ENCODE measurements at places on chromosomes 16 and 17. TPM values are rescaled to one million over a fixed set of nuclear protein-coding genes. Genes with fewer than 3 reads are reported as not detected.

- DNase-seq = no peak
Observed at GRCh38 chr16:35734728-35735402, 2275.5 kb downstream of the TP53TG3F start.

CDH3 gene
- total RNA-seq = 3.8 TPM

P2RX5 gene
- not detected for total RNA-seq

ENPP7 gene
- not detected for total RNA-seq

GRCh38 chr17:74953134-74953687 is 17.5 kb downstream of the OTOP3 start:
- DNase-seq = no peak

GRCh38 chr17:47295037-47295873 is 28.5 kb upstream of the EFCAB13 start:
- DNase-seq = peak; percentile 54

DNA sequence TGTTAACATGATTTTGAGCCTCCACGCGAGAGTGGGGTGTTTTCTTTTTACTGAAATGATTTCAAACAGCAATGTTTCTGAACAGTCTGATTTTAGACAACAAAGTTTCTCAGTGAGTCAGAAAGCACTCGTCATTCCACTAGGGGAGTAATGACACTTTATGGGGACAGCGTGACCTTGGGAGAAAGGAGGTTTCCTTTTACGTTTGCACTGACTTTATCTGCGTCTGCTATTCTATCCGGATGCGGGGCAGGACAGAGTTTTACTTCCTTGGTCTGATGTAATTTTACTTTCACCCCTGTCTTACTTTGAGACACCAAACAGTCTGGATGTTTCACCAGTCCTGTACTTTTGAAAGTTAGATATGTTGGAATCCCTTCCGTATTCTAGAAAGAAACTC is 20.7 kb downstream of the SLC47A1 start:
- no peak for DNase-seq

CNOT1 gene
- total RNA-seq = 112 TPM

DNA sequence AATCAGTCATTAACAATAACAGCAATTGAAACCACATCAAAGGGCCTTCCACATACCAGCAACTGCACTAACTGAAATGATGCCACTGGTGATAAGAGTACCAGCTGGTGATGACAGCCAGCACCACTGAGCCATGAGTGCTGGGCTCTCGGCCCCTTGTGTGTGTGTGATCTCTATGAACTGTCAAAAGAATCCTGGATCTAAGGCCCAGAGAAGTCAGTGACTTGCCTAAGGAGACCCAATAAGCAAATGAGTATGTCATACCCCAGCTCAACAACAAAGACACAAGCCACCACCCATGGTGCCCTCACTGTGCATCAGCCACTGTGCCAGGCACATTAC is 220.9 kb downstream of the ZNF423 start:
- no peak for DNase-seq

B3GNT9 gene
- 19.9 TPM for total RNA-seq

GRCh38 chr17:46732754-46733398 is 85.6 kb downstream of the WNT3 start:
- DNase-seq = no peak

CHMP1A gene
- 91.7 TPM for total RNA-seq

KRT12 gene
- total RNA-seq = not detected

OR3A3 gene
- not detected for total RNA-seq

CASKIN2 gene
- 59.0 TPM for total RNA-seq

DNA sequence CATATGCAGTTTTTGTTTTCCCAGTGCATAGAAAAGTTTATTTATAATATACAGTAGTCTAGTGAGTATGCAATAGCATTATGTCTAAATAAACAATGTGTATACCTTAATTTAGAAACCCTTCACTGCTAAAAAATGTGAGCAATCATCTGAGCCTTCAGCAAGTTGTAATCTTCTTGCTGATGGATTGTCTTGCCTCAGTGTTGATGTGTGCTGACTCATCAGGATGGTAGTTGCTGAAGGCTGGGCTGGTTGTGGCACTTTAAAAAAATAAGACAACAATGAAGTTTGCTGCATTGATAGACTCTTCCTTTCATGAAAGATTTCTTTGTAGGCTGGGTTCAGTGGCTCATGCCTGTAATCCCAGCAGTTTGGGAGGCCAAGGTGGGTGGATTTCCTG is 13.9 kb upstream of the CAPNS2 start:
- no peak for DNase-seq

DNA sequence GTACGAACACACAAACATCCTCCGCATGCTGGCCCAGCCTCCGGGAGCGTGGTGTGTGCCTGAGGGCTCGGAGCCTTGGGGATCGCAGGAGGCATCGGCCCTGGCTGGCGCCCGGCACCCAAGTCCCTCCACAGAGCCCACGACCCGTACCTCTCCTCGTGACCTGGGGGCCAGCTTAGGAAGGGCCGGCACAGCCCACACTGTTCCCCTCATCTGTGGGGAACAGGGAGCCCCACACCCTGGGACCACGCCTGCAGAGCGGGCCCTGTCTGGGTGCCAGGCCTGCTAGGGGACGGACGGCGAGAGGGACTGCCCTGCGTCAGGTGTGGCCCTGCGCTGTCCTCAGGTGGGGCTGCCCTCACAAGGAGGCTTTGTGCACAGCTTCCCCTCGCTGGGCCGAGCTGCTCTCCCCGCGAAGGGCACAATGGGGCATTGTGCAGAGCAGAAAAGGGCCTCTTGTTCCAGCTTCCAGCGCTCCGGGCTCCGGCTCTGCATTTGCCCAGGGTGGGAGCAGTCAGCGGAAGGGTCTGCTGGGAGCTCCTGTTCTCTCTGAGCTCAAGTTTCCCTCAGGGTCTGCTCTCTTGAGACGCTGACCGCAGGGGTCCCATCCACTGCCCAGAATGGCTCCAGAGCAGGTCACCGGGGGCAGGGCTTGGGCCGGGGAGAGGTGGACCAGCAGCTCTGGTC is 1.7 kb upstream of the LMF1 start:
- no peak for DNase-seq

- DNase-seq = no peak
Observed at GRCh38 chr16:80040814-80041213, 440.3 kb upstream of the MAF start.

HASPIN gene
- total RNA-seq = not detected

ZFP3 gene
- 2.5 TPM for total RNA-seq

- DNase-seq = no peak
Observed at GRCh38 chr16:74309789-74310781, 13.5 kb downstream of the PSMD7 start.

NPIPB4 gene
- total RNA-seq = 94.6 TPM

- no peak for DNase-seq
Observed at GRCh38 chr16:52783616-52784015, 236.7 kb upstream of the TOX3 start.

TBC1D28 gene
- not detected for total RNA-seq

- DNase-seq = no peak
Observed at GRCh38 chr16:88773812-88774291, 11.2 kb downstream of the PIEZO1 start.

SNAI3 gene
- 0.87 TPM for total RNA-seq

GPR142 gene
- total RNA-seq = not detected

GRCh38 chr17:50611634-50612033 is 23.0 kb upstream of the ABCC3 start:
- no peak for DNase-seq

- peak; percentile 85 for DNase-seq
Observed at GRCh38 chr16:20849589-20850390, 43.5 kb downstream of the REXO5 start.

RAB37 gene
- 3.3 TPM for total RNA-seq

GRCh38 chr17:73719588-73720071 is 75.4 kb upstream of the SDK2 start:
- DNase-seq = peak; percentile 61

MT1G gene
- total RNA-seq = 87.7 TPM

PPY gene
- total RNA-seq = not detected

USP22 gene
- total RNA-seq = 138 TPM

DNA sequence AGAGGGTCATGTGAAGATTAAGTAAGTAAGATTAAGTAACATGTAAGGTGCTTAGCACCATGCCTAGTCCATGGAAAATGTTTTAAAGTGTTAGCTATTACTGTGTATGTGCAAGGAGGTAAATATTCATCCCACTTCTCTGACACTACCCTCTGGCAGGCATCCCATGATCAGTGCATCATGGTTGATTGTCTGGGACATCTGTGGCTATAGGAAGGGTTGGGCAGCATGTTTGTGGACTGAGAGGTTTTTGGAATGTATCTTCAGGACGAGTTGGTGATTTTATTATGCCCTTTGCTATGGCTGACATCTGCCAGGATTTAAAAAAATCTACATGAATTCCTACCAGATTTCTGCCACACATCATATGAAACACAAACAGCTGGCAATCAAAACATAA is 6.5 kb upstream of the TAOK1 start:
- no peak for DNase-seq

IRF8 gene
- total RNA-seq = 20.5 TPM

GRCh38 chr17:348692-349425 is 3.7 kb downstream of the RPH3AL start:
- peak; percentile 82 for DNase-seq

GRCh38 chr16:868846-869822 is 68.6 kb upstream of the GNG13 start:
- DNase-seq = no peak

DNA sequence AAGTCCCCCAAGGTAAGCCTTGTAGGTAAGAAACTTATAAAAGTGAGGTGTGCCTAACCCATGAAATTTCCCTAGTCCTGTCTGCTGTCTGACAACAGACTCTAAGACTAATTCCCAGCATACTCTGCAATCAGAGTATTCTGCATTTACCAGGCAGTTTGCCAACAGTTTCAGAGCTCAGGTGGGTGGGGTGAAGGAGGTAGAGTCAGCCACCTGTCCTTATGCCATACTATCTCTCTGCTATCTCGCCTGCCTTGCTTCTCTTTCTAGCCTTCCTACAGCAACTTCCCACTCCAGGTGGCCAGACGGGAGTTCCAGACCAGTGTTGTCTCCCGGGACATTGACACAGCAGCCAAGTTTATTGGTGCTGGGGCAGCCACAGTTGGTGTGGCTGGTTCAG is 2.3 kb downstream of the ATP5MC1 start:
- DNase-seq = no peak
